Stimulated activated CD4-positive, alpha-beta T cell treated with anti-CD3 and anti-CD28 coated beads, Interleukin-2, amount 100 ng/mL, for 24 hours (primary cell): ENCODE measurements at places on chromosomes 2 and 18.

- no peak for DNase-seq
Observed at GRCh38 chr2:43298500-43298899, 72.1 kb upstream of the ZFP36L2 start.

DNA sequence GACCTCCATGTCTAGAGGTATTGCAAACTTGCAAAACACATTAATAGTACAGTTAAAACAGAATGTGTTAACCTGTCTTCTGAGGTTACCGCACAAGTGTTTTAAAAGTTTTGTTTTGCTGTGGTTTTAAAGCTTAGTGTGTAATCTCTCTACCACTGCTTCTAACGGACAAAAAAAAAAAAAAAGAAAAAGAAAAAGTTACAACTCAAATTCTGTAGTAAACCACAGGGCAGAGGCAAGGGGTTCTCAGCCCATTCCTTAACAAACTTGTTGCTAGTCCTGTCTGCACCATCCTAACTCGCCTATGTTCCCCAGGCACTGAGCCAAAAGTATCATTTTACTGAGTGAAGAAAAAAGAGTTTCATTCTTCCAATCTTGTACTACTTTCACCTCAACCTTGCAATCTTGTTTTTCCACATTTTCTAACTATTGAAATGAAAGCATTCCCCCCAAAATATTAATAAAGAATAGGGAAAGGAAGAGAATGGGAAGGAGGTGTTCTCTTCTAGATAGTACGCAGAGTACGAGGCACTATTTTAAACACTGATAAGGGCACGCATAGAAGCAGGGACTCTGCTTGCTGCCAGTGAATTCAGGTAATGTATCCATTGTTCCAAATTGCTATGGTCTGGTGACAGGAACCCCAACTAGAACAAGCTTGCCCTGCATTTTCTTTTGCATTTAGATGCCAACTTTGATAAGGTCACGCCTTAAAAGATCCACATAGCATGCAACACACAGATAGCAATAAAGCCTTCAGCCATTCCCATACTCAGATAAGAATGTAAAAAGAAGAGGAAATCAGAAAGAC is 47.1 kb downstream of the IKZF2 start:
- no peak for DNase-seq

GRCh38 chr2:173680574-173680973 is 284.6 kb downstream of the SP3 start:
- DNase-seq, result no peak

DNA sequence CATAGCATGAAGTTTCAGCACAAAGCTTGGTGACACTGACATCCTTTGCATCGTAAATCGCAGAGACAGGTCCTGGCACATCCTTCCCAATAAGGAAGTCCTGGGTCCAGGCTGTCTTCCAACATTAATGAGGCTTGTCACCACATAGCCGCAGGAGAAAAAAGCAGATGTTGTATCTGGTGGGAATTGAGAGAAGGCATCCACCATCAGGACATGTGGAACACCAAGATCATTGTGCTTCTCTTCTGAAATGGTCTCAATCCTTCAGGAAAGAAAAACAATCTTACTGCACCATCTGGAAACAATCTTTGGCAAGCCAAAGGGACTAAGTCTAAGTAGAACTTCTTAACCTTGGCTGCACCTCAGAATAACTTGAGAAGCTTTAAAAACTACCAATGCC is 119.0 kb upstream of the ARHGAP28 start:
- DNase-seq, result no peak

- no peak for DNase-seq
Observed at GRCh38 chr2:240481720-240482119, 46.3 kb downstream of the GPC1 start.

DNA sequence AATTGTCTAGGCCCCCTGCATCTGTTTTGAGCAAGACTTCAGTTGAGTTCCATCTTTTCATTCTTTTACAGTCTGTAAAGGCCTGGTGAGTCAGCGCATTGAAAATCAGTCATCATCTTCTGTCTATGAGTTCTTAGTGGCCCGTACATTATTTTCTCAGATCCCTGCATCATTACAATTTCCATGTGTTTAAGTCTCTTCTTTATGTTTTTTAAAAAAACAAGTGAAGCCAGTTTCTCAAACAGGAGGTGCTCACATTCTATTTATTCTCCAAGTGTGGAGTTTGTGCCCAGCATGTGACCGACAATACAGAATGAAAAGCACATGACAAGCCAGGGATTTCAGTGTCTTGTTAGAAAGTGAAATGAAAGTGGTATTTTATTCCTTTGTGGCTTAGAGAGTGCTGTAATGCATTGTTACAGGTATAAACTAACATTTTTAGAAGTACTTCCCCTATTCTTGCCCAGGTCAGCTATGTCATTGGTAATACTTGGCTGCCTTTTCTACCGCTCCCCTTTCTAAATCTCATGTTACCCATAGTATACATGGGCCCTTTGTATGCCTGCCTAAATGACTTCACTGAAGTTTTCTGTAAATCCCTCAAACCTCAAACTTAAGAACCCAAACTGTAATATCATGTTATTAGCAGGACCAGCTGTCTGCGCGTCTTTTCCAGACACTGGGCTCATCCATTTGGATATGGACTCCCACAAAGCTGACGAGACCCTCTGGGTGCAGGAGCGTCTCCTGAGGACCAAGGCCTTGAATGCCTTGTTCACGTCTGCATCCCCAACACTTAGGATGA is 67.6 kb downstream of the FEZ2 start:
- DNase-seq, result no peak

DNA sequence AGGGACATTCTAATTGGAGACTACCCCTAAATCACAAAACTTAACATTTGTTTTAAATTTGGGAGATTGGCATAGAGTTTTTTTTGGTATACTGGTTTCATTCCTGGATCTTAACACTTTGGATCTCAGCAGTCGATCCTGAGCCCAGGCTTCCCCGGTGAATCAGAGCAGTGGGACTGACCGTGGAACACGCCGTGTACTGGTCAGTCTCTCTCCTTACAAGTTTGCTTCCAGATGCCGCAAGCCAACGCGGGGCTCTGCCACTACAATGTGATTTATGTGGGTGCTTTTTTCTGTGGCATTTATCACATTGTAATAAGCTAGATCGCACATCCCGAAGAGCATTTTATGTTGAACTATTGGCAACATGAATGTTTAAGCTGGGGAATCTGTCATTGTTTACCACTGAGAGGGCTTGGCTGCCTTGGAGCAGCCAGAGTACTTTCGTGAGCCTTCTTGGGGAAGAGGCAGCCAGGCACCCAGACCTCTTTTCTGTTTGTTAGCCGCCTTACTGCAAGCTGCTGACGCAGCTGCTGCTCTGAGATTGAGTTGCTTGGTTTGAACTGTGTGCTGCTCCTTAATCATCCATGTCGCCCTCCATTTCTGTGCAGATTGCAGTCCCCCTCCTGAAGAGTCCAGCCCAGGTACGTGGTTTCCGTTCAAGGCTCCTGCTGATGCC is 49.3 kb downstream of the COA5 start:
- DNase-seq, result no peak

GRCh38 chr2:145091967-145092366 is 572.0 kb upstream of the ZEB2 start:
- no peak for DNase-seq

DNA sequence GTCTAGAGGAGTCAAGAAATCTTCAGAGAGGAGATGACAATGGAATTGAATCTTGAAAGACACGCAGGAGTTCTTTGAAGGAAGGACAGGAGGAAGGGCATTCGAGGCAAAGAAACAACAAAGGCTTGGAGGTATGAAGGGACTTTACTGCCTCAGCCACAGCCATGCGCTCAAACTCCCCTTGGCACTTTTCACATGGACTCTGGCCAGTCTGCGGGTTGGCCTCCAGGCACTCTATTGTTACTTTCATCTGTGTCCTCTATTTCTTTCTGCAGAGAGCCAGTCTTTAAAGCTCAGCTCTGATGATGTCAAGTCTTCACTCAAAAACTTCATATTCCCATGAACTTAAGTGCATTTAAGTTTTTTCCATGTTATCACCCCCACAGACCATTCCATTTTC is 95.4 kb downstream of the ZAP70 start:
- no peak for DNase-seq

GRCh38 chr2:84958135-84959059 is 12.6 kb upstream of the KCMF1 start:
- DNase-seq, result no peak

DNA sequence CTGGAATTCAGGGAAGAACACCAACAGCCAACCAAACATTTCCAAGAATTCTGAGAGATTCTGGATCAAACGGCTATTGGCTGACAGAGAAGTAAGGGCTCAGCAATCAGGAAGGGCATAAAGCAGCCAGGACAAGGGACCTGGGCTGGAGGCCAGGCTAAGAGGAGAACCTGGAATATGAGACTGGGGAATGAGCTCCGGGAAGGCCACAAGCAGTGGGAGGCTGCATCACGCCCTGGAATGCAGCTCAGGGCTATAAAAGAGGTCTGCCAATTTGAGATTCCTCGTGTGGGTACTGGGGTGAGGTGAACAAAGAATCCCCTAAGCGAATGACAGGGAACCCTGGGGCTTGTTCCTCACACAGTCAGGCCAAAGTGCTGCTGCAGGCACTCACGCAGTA is 60.4 kb downstream of the ANO7 start:
- DNase-seq, result no peak

DNA sequence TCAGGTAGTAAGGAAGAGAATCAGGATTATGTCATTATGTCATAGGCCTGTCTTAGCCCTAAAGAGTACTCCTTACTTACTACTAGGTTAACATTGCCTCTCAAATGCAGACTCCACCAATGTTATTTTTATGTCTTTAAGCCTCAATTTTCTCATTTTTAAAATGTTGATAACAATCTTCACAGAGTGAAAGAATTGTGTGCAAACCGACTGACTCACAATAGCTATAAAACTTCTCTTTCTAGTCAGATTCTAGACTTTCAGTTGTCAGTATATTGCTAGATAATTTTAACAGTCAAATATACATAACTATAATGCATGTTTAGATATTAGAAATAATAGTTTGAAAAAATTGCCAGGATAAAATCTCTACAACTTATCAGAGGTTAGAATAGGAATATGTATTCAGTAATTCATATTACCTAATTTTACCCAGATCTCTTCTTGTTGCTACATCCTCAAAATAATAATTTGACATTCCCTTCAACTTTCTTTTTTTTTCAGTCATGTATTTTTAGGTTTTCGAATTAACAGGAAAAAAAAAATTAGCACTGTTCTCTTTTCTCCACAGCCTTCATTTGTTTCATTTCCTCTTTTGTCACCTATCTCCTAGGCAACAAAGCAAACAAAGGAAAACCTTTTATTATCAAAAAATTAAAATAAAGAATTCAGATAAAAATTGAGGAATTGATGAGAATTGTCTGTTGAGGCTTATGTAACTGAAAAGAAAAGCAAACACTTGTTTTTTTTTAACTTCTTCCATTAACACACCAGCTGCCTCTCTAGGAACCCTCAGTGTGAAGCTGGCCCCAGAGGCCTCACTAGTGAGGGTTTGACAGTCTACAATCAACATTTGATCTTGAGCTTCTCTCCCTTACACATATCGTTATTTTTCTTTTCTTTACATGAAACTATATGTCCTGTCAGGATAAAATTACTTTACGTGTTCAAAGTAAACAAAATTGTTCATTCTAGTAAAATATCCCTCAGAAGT is 279.0 kb downstream of the CALCRL start:
- no peak for DNase-seq

DNA sequence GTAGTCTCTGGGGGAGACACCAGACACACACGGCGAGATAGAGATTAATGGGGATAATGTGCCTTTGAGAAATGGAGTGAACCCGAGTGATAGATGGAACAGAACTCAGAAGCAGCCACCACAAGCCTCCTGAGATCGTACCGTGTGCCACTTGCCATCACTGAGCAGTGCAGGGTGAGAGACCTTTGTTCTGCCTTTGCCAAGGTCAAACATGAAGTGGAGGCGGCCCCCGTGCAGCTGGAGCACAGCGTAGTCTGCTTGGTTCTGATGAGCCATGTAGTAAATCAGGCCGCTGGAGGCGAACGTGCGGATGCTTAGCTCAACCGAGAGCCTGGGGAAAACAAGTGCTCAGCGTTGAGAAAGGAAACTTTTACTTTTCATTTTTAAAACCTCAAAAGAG is 167.0 kb downstream of the LAMA1 start:
- no peak for DNase-seq

- DNase-seq, result no peak
Observed at GRCh38 chr18:23575309-23575651, 11.0 kb downstream of the NPC1 start.

DNA sequence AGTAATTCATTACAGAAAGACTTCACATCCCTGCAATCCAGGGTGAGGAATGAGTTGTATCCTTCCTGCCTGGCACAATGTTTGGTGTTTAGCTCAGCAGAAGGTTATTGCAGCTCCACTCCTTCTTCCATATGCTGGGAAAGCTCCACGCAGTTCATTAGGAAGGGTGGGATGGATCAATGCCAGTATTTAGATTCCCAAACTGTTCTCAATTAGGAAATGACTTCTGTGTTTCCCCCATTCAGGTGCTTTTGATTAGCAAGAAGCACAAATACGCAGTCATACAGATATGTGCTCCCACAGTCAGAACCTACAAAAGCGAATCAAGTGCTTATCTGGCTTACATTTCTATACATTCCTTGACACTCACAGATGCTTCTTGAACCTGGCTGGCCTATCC is 340.6 kb downstream of the NYAP2 start:
- no peak for DNase-seq

- no peak for DNase-seq
Observed at GRCh38 chr2:2599441-2599840, 268.4 kb upstream of the MYT1L start.

DNA sequence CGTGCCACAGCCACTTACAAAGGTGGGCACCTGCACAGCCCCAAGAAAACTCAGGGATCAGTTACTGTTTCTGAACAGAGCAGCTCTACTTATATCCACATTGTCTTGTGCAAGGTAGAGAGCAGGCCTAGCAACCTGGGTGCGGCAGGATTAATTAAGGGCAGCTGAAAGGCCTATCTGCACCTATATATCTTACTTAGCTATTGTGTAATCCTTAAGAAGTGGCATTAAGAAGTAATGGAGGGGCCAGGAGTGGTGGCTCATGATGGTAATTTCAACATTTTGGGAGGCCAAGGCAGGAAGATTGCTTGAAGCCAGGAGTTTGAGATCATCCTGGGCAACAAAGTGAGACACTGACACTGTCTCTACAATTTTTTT is 12.8 kb upstream of the ARL5A start:
- no peak for DNase-seq

DNA sequence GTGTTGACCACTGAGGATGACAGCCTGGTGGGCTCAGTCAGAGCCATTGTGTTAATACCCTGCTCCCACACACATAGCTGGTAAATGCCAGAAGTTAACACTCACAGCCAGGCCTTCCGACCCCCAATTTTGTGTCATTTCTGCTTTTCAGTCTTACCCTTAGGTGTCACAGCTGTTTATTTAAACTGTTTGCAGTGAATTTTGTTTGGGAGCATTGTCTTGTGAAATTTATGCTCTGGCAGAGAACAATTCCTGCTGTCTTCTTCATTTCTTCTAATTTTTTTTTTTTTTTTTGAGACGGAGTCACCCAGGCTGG is 8.2 kb downstream of the LPIN1 start:
- no peak for DNase-seq
